ENCODE measurements at places on chromosomes 13 and 19.

GRCh38 chr19:48842789-48843162 is 6.5 kb upstream of the HSD17B14 start:
- DNase-seq = peak; percentile 10

DNA sequence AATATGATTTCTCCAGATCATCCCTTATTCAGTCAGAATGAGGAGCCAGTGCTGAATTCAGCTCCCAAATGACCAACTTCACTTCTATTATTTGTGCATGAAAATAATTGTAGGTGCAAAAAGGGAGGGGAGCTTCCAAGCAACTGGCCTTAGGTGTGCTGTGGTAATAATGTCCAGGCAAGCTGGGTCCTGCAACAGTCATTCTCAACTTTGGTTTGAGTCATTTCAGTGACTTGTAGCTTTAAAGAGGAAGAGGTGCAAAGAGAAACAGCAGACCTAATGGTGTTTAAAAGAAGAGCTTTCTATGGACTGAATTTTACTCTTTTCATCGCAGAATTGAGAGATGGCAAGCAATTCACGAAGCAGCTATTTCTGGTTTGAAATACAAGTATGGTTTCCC is 29.2 kb upstream of the FGF9 start:
- DNase-seq = no peak

DNA sequence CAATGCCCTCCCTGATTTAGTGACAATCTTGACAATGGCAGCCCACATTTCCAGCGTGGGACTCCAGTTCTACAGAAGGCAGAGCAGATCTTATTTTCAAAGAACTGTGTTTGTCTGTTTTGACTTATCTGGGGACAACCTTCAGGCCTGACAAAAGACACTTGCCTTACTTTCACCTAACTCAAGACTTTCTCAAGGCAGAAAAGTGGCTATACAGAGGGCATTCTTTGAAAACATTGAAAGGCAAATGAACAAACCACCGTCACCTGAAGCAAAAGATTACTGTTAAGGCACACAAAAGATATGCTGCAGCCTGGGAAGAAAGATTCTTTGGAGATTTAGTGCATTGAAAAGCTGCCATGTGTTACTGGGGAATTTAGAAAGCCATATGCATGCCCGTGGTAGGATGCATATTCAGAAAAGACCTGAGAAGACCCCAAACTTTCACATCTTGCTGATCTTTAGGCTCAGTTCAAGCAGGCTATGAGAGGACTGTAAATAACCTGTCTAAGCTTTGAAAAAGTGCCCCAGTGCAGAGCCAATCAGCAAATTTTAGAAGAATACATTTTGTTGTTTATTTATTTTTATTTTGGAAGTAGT is 82.8 kb downstream of the TSC22D1 start:
- no peak for DNase-seq

GRCh38 chr19:14775869-14776586 is 2.3 kb downstream of the ADGRE2 start:
- no peak for DNase-seq

DNA sequence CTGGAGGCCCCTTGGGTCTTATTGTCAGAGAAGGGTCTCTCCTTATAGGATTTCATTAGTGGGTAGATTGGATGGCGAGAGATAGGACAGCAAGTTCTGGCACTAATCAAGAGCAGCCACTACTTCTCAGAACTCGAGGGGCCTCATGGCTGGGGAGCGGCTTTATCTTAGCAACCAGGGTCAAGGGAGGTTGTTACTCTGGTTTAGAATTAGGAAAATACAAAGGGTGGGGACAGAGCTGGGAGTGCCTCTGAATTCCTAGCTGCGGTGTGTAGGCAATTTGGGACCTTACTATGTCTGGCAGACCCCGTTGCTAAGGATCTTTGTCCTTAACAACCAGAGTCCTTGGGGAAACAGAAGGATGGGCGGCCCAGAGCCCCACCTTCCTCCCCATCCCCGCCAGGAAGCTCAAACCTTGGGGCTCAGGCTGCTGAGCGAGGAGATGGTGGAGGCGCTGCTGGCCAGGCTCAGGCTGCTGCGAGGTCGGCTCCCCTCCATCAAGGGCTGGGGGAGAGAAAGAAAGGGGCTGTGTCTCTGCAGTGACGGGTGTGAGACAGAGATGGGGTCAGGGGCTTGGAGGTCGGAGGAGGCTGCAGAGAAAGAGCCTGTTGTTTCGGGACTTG is 1.2 kb downstream of the PLEKHA4 start:
- DNase-seq = no peak
